ENCODE measurements at places on chromosomes 5 and 9. TPM values are rescaled to one million over a fixed set of nuclear protein-coding genes. Genes with fewer than 3 reads are reported as not detected.

Gene URM1
- 54.1 TPM for total RNA-seq

Gene PTCH1
- total RNA-seq: 32.9 TPM

Gene FAM240B
- total RNA-seq: not detected

Gene CFAP157
- total RNA-seq: 0.59 TPM

Gene ZFYVE16
- total RNA-seq: 54.9 TPM

Gene C6
- total RNA-seq: not detected

Gene FBP2
- not detected for total RNA-seq

Gene CSF1R
- total RNA-seq: 0.19 TPM

Gene SLC1A3
- total RNA-seq: 4.2 TPM

Gene PDGFRB
- total RNA-seq: 4.1 TPM
